ENCODE measurements at places on chromosomes 4 and X.

DNA sequence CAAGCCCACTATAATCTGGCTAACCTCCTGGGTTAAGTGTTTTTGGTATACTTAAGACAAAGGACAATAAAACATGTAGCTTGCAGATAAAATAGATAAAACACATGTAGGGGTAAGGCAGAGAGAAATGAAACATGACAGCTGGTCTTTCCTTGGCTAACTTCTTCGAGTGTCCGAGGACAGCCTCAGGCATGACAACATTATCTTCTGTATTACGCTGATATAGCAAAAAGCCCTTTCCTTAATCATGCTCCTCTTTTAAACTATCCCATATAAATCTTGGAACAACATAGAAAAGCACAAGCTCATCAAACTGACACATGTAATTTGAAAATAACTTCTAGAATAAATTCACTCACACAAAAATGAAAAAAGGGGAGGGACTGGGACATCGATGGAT lies 91.1 kb downstream of the SEL1L3 start:
- no peak for DNase-seq

GRCh38 chr4:577499-578450 lies 1.7 kb upstream of the TMEM271 start:
- no peak for DNase-seq

DNA sequence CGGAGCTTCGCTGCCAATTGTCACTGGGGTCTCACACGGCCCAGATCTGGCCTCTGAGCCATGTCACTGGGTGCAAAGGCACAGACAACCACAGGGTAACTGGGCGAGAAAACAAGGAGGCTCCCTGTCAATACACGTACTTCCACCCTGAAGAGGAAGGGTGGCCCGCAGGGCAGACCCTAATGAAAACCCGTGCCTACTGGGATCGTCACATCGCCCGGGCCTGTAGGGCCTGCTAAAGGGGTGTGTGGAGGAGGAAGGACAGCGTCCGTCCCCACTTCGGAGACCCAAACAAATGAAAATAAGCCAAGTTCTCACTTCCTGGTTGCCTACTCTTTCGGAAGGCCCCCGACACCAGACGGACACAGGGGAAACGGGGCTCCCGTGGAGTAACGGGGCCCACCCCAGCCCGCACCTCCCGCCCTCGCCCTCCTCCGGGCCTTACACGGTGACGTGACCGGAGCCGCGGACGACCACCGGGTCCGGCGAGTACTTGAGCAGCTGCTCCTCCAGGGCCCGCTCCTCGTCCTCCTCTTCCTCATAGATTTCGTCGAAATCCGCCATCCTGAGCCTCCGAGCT lies 578 bp downstream of the CHIC2 start:
- DNase-seq: peak; percentile 45

- no peak for DNase-seq
These were observed 47.4 kb upstream of the PHOX2B start for GRCh38 chr4:41795796-41796385.

DNA sequence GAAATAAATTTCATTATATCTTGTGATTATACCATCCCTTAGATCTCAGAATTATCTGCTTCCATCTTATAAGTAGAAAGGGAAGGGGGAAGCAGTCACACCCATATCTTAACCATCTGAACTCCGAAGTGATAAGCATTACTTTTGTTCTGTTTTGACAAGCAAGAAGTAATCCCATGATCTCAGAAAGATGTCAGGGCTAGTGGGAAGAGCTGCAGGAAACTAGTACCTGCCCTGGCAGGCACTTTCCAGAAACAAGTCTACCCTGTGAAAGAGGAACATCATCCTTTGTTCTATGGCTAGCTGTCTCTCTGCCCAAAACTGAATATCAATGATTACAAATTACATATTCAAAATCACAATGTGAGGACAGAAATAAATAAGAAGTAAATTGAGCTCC lies 244.4 kb downstream of the SPOCK3 start:
- DNase-seq: no peak

GRCh38 chr4:152572417-152573086 lies 36.7 kb upstream of the FBXW7 start:
- no peak for DNase-seq

GRCh38 chr4:144442713-144443112 lies 203.2 kb upstream of the HHIP start:
- DNase-seq: no peak

DNA sequence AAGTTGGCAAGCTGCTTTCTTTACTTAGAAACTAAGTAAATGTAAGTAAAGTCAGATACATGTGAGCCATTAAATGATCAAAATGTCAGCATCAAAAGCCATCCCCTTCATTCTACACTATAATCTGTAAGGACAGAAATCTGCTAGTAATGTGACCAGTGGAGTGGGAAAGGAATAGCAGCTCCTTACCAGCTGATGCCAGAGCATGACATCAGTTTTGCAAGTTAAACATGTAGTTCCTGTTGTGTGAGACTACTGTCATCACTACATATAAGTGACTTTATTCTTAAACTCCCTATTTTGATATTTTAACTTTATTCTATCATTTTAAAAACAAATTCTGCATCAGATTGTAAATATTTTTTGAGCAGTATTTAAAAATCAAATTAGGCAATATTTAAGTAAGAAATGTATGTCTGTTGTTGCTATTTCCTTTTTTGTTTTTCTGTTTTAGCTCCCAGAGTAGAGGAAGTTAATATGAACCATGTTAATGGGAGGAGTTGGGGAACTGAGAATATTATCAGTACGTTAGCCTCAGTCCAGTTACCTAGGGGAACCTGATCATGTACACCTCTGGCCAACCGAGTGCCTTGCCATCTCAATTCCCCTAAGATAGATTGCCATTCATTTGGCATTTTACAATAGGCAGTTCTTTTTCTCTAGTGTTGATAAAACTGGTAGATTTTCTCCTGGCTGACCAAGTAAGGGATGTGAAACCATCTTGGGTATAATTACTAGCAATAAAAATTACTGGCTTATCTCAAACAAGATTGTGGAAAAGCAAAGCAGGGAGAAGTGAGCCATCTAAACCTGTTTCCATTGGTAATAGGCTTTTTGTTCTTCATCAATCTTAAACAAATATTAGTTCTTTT lies 34.7 kb downstream of the CCNI start:
- DNase-seq: no peak

GRCh38 chr4:40688446-40689095 lies 58.9 kb upstream of the RBM47 start:
- DNase-seq: no peak

- no peak for DNase-seq
These were observed 82.3 kb upstream of the OGT start for GRCh38 chrX:71450433-71451106.

DNA sequence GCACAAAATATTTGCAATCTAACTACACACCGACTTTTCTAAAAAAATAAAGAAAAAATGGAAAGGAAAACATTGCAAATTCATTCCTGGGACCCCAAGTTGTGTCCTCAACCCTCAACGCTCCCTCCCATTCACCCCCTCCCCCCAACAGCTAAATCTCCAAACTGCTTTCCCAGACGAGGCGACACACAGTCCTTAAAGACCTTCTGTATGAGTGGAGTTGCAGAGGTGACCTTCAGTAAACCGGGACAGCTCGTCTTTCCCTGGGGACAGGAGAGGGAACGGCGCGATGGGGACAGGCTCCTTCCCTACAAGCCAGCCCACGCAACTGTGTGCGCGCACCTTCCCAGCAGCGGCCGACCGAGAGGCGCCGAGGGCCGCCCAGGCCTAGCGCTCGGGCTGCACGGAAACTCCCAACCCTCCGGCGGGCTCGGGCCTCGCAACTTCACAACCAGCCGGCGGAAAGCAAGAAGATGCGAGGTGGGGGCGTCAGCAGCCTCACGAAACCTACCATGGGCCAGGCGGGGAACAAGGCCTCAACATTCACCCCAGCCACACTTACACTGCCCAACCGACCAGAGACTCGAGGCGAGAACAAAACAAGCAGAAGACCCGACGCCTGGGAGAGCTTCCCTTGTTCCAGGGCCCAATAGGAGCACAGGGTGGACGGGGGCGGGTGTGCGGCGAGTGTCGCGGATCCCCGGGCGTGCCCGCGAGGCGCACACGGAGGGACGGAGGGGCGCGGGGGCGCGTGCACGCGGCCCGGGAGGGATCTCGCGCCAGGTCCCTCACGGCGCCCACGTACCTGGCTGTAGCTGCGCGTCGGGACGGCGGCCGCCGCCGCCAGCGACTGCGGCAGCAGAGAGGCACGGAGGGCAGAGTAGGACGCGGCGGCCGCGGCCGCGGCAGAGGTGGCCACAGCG lies 763 bp downstream of the GRSF1 start:
- DNase-seq: peak; percentile 39

DNA sequence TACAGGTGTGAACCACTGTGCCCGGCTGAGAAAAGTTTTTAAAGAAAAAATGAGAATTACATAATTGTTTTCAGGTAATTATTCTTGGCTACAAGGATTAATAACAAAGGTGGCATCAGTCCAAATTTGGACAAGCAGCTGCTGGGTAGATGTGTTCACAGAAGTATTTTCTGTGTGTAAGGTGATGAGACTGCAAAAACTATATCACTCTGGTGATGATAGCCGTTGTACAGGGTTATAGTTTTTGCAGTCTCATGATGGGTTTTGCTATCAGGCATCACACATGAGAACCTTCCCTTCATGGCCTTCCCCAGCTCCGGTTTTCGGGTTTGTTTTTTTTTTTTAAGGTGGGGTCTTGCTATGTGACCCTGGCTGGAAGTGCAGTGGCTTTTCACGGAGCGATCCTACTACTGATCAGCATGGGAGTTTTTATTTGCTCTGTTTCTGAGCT lies 5.1 kb upstream of the SLC10A3 start:
- DNase-seq: no peak

GRCh38 chr4:128277856-128278255 lies 9.8 kb downstream of the PGRMC2 start:
- no peak for DNase-seq

DNA sequence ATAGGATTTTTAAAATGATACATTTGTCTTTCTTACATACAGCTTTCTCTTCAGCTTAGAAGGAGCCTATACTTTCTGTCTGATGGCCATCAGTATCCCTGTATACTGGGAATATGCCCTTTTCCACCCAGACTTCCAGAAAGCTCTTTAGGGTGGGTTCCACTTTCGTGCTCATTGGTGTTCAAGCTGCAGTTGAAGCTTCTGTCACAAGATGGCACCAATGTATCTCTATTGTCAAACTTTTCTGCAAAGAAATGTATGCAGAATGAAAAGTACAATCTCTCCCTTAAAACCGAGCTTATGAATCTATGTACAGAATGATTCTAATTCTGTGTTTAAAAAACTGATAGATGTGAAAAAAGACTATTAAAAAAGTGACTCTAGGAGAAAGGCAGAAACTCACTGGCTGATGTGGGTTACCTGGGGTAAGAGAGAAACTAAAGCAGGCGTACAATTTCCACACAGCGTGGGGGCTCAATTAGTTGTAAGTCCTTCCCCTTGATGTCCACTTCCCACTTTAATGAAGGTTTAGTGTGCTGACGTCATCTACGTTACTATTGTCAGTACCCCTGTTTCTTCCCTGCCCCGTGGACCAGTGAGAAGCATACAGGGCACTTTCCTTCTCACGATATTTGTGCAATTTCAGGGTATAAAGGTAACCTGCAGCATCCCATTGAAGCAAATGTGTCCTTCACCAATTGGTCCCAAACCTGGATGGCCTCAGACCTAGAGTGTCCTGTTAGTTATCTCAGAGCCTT lies 57.3 kb upstream of the TCEAL2 start:
- DNase-seq: peak; percentile 11

DNA sequence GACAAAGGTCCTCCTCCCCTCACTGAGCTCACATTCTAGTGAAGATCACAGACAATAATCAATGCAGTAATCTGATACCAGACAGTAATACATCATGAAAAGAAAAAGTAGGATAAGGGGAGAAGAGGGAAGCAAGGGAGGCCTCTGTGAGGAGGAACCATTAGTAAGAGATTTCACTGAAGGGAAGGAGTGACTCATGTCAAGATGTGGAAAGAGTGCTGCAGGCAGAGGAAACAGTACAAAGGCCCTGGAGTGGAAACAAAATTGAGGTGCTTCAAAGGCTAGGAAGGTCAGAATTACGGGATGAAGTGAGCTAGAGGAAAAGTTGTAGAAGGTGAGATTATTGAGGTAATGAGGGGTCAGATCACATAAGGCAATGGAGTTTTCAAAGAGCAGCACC lies 38.1 kb downstream of the LAMTOR3 start:
- DNase-seq: peak; percentile 10

GRCh38 chrX:44980403-44980802 lies 107.4 kb downstream of the KDM6A start:
- no peak for DNase-seq

DNA sequence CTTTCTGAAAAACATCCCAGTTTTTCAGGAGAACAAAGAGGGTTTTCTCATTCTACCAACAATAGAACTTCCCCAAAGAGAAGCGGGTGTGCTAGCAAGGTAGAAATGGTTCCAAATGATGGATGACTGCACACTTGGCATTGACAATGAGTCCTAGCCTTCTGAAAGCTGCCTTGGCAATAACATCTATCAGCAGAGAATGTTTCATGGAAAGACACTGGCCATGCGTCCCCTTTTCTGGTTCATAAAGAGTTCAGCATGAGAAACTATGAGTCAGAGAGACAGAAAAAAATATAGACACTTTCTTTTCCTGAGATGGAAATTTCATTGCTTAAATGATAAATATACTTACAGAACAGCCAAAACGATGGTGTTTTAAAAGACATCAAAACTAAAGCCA lies 236.9 kb upstream of the PRKX start:
- no peak for DNase-seq

GRCh38 chr4:29636961-29637360 lies 1083.2 kb upstream of the PCDH7 start:
- no peak for DNase-seq

DNA sequence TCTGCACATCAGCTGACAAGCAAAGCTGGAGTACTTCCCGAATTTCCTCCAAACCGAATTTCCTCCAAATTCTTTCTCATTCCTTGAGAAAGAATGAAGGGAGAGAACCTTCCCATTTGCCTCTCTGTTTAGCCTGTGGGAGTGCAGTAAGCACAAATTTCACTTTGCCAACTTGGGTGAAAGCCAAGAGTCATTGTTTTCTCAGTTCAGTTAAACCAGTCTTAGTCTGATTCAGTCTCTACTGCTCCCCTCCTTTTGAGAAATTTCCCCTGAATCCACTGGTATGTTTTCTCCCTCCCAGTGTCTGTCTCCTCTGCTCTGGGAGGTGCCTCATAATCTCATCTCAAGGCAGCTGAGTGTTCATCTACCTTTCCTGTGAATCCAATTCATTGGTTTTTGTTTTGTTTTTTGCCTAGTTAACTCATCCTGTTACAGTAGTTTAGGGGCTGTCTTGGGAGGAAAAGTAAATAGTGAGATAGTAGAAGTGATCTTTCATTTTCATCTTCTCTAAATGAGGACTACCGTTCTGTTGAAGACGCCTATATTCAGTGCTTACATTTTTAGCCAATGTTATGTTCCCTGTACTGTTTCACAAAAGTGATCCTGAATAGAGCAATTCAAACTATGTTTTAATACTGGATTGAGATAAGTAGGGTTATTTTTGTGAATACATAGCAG lies 49.0 kb downstream of the SYTL5 start:
- DNase-seq: peak; percentile 0

- DNase-seq: no peak
These were observed 298.4 kb downstream of the RAPGEF2 start for GRCh38 chr4:159401226-159401712.

- no peak for DNase-seq
These were observed 46.0 kb downstream of the SLC7A11 start for GRCh38 chr4:138196153-138196552.

- no peak for DNase-seq
These were observed 459.7 kb downstream of the MID1IP1 start for GRCh38 chrX:39260965-39261364.

All from globus pallidus (tissue), 1 donor.